ENCODE measurements at places on chromosomes 3 and 15.
A peak's percentile ranks its signal among the peaks of the same experiment; 100 is the strongest.

DNA sequence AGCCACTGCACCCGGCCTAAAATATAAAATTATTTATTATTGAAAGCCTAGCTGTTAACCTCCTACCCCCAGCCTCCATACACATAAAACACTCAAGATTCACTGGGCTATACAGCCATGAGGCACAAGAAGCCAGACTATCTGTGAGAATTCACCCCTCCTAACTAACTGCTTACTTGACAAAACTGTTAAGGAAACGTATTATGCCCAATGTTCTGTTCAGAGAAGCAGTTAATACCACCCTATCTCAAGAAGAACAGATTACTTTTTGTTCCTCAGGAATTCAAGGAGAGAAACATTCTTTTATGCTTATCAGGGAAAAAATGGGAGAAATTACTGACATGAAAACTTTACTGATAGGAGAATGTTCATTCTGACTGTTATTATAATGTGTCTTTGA lies 144.1 kb downstream of the BBX start:
- DNase-seq, result no peak

- DNase-seq, result no peak
Measured at GRCh38 chr3:76941376-76941775, 98.5 kb upstream of the ROBO2 start.

GRCh38 chr15:79516155-79516554 lies 84.0 kb downstream of the MINAR1 start:
- no peak for DNase-seq

- DNase-seq, result no peak
Measured at GRCh38 chr3:126554560-126555525, 3.9 kb downstream of the C3orf22 start.

DNA sequence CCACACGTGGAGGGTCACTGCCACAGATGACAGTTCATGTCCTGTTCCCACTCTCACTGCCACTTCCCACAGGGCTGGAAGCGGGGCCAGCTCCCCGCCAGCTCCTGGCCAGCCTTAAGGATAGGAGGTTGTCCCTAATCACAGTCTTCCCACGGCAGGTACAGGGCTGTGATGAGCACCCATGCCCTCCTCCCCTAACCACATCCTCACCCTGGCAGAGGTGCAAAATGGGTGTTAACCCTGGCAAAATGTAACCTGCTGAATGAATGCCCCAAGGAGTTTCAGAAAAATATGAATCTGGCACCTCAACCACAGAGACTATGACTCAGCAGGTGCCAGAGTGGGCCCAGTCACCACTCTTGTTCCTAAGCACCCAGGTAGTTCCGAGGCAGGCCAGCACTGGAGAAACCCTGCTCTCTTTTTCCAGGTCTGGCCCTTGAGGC lies 185.1 kb upstream of the TPM1 start:
- no peak for DNase-seq

DNA sequence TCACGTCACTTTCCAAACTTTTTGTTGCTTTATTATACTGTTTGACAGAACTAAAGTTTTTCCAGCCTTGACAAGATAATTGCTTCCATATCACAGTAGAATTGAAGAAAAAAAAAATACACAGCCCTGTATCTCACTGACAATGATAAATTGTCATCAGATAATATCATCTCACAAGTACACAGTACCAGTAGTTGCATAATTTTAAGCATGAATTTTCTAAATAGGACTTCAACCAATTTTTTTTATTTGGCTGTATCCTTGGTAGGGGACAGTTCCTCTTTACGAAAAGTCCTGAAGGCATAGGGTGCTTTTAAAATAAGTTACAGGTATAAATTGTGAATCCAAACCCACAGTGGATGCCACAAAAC lies 230.7 kb downstream of the ATP8B4 start:
- no peak for DNase-seq

DNA sequence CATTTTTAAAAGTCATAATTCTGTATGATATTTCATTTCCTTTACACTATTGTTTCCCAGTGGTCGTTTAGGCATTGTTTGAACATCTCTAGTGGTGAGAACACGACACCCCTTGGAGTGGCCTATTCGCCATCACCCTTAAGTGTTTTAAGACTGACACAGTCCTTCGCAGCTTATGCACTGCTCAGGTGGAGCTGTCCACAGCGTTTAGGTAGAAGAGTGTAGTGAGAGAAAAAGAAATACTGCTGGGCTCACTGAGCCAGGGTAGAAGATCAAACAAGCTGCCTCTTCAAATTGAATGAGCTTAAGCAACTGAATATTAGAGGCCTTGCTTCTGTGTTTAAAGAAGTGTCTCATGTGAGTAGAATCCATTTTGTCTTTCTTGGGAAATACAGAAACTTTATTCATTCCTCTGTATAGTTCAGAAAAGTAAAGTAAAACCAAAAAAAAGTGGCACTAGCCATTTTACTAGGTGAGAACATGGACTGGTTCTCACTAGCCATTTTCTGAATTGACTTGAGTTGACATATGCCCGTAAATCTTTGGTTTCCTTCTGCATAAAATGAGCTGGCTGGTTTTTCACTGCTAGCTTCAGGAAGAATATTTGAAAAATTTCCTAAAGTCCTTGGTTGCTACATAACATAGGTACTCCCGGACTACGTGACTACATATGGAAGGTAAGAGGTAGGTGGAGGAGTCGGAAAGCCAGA lies 155.9 kb downstream of the P3H2 start:
- peak; percentile 36 for DNase-seq

DNA sequence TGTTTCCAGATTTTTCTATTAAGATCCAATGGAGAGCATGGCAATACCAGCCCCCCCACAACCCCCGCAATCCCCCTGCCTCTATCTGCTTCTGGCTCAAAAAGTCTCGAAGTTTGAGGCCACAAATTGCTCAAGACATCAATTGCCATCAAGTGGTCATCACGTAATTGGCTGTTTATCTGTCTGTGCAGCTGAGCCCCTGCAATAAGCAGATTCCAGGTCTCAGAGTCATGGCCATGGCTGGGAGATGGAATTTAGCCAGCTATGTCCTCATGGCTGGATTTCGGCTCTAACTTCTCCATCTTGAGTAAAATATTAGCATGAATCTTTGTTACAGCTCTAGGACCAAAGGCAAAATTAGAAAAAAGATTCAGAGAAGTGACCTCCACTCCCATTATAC lies 22.7 kb downstream of the SSUH2 start:
- DNase-seq, result no peak

- DNase-seq, result no peak
Measured at GRCh38 chr3:59796456-59796855, 746.6 kb upstream of the CFAP20DC start.

GRCh38 chr3:104436506-104436905 lies 930.2 kb upstream of the ALCAM start:
- DNase-seq, result no peak

GRCh38 chr15:68114356-68114755 lies 60.2 kb downstream of the PIAS1 start:
- DNase-seq, result no peak
